ENCODE measurements at places on chromosomes 2 and 18.

DNA sequence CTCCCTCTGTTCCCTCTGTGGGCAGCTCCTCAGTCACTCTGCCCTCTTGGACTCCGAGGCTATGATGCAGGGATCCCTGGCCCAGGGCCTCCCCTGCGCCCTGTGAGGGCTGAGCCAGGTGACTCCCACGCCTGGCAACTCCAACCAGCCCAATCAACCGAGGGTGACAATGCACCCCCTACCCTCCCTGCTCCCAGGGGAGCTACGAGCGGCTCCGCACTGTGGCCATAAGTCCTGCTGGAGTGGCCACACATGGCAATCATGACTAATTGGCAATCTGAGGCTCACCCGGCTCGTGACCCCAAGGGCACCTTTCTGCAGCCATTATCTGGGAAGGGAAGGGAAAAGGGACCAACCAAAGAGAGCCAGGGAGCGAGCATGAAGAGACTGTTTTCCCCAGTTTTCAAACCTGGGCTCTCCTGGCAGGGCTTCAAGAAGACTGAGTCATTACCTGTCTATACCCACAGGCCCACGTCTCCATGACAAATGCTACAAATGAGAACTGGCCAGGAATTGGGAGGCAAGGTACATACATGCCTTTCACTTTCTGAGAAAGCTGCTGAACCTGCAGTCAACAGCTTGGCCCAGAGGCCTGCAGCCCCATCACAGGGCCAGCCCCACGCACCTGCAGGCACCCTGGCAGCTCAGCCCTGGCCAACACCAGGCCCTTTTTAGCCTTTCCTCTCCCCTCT is 45.1 kb downstream of the RPL31 start:
- DNase-seq, result no peak

GRCh38 chr18:50405582-50406271 is 30.9 kb downstream of the SKA1 start:
- DNase-seq, result no peak

DNA sequence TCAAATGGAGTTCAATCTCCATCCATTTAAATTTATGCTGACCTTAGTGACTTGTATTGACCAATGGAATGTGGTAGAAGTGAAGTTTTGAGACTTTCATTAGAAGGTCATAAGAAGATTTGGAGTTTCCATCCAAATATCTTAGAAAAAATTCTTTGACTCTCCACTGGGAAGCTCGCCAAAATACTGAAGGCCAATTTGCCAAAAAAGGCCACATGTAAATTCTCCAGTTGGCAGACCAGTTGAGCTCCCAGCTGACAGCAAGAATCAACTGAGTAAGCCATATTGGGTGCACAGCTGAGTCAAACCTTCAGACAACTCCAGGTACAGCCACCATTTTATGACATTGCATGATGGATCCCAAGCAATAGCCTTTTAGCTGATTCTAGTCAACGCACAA is 228.3 kb upstream of the SETBP1 start:
- DNase-seq, result peak; percentile 24

DNA sequence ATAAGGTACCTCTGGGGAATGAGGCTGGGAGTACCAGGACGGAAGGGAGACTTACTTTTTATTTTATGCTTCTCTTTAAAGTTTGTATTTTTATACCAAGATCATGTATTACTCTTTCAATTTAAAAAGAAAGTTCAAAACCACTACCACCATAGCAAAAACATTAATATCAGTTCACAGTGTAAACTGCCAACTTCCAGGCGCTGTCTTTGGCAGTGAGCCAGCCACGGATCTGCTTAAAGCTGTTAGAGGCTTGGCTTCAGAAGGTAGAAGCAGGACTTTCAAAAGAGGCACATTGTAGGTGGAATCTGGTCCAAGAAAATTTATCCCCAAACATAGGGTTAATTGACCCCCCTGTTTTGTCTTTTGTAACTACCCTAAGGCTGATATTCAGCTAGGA is 74.8 kb downstream of the B3GNT2 start:
- DNase-seq, result no peak

GRCh38 chr2:104340879-104341828 is 512.8 kb upstream of the POU3F3 start:
- no peak for DNase-seq

- no peak for DNase-seq
Measured at GRCh38 chr2:50753234-50753633, 278.7 kb downstream of the NRXN1 start.

DNA sequence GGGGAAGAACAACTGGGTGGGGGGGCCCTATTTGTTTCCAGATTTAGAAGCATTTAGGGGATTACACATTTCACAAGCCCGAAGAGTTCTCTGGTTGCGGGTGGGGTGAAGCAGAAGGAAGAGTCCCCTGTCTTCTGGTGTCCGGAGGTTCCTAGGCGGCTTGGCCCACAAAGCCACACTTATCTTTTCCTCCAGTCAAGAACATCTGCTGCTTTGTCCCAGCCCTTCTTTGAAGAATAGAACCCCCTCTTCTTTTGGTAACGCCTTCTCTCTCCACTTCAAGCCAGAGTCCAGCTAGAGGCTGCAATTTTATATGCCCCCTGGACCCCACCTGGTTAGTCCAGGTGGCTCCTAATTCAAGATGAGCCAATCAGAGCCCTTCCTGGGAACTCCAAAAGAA is 15.8 kb downstream of the BOLA3 start:
- DNase-seq, result no peak

DNA sequence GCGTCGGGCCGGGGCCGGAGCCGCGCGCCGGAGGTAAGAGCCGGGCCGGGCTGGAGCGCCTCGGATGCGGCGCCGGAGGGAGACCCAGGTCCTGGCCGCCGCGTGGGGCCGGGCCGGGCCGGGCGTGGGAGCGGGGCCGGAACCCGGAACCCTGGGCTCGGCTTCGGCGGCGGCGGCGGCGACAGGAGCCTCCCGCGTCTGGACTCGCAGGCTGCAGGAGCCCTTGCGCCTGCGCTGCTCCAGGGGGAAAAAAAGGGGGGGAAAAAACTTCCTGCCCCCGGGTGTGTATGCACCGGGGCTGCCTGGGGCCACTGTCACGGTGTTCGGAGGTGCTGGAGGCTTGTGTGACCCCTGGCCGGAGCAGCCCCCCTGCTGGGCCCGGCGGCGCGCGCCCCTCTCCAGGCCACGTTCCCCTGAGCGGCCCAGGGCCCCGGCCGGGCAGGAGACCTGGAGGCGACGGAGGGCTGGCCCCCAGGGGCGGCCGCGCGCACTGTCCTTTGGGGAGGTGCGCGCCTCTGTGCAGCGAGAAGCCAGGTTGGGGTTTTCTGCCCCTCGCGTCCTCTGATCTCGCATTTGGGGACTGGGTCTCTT is 864 bp downstream of the KLHL29 start:
- DNase-seq, result peak; percentile 83

DNA sequence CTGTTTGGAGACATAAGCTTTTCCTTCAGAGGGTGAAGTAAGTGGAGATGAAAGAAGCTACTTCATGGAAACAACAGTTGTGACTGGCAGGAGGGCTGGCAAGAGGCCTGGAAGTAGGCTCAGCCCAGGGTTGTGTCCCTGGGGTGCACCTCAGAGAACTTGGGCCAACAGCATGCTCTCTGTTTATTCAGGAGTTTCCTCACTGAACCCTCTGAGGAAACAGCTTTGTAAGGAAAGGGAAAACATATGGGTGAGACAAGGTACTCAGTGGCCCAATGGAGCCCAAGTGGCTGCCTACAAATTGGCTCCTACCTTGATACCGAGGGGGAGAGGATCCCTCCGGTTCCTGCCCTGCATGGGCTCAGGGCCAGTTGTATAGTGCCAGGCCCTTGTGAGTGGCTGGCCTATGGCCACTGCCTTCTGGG is 115.5 kb upstream of the ITGA6 start:
- no peak for DNase-seq

GRCh38 chr2:134421556-134422328 is 167.9 kb downstream of the MGAT5 start:
- DNase-seq, result no peak

GRCh38 chr2:29273685-29274611 is 158.7 kb downstream of the CLIP4 start:
- no peak for DNase-seq

DNA sequence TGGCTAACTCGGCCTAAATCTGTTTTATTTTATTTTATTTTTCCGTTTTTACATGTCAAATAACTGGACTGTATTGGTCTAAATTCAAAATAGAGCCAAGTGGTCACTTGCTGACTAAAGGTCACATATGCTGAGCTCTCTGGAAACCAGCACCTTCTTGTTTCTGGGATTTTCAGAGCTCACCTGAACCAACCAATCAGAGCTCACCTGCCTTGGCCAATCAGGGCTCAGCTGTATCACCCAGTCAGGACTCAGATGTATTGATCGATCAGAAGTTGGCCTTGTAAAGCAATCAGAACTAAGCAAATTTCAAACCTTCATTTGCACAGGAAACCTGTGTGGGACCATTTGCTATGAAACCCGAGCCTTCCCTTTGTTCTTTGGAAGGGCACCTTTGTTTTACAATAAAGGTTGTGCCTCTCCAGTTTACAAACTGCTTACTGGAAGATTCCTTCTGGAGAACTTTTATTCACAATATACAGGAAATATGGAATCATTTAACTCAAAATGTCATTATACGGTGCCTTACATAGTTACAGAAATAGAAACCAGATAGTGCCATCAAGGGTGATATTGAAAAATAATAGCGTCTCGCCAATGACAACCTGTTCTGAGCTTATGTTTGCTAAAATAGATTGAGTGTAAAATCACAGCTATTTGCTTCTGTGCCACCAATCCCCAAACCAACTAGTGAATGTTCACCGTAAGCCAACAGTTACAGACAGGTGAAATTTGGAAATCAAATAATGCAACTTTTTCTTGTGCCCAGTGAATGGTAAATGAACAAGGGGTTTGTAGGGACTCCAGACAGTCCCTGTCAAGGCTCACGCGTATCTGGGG is 17.3 kb upstream of the PSD4 start:
- DNase-seq, result no peak

DNA sequence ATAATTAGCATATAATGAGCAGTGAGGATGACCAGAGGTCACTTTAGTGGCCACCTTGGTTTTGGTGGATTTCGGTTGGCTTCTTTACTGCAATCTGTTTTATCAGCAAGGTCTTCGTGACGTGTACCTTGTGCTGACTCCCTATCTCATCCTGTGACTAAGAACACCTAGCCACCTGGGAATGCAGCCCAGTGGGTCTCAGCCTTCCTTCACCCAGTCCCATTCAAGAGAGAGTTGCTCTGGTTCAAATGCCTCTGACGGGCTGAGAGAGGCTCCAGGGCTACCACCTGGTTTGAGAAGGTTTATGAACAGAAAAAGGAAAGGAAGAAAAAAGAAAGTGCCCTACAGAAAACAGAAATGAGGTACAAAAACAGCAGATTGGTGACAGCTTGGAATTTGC is 738.7 kb downstream of the SOCS6 start:
- DNase-seq, result no peak

DNA sequence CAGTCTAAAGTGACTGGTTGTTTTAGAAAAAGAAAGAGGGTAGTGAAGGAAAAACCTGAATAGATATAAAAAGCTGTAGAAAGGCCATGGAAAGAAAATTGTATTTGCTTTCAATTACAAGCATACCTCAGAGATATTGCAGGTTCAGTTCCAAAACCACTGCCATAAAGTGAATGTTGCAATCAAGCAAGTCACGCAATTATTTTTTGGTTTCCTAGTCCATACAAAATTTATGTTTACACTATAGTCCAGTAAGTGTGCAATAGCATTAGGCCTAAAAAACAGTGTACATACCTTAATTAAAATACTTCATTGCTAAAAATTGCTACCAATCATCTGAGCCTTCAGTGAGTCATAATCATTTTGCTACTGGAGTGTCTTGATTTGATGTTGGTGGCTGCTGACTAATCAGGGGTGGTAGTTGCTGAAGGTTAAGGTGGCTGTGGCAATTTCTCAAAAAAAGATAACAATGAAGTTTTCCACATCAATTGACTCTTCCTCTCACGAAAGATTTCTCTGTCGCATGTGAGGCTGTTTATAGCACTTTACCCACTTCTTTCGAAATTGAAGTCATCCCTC is 2003.8 kb upstream of the PIK3C3 start:
- DNase-seq, result no peak

GRCh38 chr18:45156946-45157345 is 458.3 kb upstream of the SLC14A2 start:
- DNase-seq, result no peak

- DNase-seq, result no peak
Measured at GRCh38 chr2:197071790-197072436, 145.4 kb upstream of the PGAP1 start.

- no peak for DNase-seq
Measured at GRCh38 chr2:108635630-108636354, 83.5 kb upstream of the RANBP2 start.

DNA sequence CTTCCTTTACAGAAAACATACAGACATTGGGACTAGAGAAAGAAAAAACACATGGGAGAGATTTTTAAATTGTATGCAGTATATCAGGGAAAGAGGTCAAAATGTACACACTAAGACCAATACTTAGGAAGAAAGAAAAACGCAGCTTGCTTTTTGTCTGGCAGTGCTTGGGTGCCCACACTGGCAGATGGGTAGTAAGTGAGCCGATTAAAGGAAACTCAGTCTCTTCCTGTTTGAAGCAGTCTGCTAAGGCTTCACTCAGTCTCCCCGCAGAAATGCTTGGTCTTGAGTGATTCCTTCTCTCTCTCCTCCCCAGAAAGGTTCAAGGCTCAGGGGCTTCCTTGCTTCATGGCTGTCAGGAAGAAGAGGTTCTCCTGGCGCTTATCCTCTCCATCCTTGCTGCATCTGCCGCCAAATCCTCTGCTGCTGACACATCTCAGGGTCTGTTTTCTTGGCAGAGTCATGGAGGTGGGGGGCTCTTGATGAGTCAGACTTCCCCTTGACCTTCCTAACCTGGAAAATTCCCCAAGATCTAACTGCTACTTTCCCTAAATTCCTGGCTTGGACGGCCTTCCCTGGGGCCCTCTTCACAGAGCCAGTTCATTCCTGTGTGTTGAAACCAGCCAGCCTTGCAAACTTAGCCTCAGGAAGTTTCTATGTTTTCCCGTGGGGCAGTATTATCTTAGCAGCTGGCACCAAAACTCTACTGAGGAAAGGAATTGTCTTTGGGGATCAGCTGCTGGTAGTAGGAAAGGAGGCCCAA is 10.5 kb upstream of the TMSB10 start:
- peak; percentile 39 for DNase-seq

DNA sequence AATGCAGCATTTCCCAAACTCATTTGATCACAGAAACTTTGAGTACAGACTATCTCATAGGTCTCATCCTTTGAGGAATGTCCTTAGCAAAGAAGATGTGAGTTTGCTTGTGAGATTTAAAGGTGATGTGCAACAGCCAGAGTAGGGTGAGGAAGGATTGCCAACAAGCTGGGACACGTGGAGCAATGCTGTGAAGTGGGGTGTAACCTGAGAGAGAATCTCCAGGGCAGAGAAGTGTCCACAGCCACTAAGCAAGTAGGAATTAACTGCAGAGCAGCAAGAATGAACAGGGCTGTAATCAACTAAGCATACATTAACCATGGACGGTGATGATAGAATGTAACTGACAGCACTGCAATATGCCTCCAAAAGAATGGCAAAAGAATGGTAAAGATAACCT is 469.9 kb upstream of the NRP2 start:
- no peak for DNase-seq

DNA sequence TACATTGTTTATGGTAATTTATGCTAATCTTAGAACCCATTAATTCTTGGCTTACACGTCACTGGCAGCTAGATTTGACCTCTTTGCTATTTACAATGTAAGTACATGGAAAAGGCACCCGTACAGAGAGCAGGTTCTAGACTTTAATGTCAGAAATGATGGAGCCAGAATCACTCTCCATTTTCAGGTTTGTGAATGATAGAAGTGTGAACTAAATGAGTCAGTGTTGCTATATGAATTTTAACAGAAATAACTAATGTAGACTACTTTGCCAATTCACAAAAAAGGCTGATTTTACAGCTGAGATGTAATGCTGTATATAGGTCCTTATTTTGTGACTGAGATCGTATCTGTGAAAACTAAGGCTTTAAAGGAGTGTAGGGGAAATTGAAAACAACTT is 214.6 kb downstream of the LDLRAD4 start:
- DNase-seq, result no peak
